ENCODE measurements at places on chromosomes 2 and 18.

DNA sequence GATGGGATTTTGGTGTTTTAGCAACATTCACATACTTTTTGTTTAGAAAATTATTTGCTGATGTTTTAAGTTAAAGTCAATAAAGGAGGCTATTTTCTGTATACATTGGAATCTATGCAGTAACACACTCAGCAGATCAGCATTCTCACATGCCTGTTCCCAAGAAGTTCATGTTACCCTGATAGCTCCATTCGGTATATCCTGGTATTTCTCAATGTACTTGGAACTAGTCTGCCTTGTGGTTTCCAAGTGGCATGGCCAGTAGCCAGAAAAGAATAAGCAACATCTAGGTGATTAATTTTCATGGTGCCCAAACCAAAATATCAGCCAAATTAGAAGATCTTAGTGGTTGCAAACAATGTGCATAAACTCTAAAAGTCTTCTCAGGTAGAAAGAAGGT is 5.2 kb upstream of the NCAPH start:
- peak; percentile 57 for DNase-seq

DNA sequence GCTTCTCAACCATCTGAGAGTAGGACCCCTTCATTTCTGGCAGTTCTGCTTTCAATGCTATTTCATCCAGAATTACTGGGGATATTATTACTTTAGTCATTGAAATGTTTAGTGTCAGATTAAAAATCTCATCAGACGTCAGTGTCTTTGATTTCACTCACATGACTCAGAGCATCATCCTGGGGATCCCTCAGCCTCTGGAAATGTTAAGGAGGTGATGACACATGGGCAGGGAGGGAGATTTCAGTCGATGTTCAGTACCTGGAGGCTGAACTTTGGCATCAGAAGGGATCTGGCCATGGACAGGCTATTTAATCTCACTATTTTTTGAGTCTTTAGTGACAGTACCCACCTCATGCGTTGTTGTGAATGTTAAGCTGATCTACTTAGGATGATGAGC is 39.1 kb downstream of the OSBPL6 start:
- peak; percentile 56 for DNase-seq

- no peak for DNase-seq
Measured at GRCh38 chr2:52686935-52687334, 1080.7 kb upstream of the CHAC2 start.

DNA sequence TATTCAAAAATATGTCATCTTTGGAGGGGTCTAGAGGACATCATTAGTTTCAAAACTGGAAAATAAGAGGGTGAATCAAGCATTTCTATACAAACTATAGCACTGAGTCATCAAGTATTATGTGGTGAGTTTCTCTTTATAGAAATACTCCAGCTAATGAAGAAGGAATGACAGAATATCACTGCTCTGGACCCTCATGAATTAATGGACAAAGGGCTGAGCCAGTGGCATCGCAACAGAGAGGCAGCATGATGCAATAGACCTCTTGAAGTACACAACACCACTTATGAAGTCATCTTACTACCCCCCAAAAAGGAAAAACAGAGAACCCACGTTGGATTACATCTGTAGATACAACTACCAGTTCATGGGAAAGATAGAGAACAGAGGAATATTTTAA is 27.4 kb upstream of the EIF2AK3 start:
- DNase-seq, result peak; percentile 78

GRCh38 chr2:239667431-239667985 is 266.7 kb upstream of the HDAC4 start:
- no peak for DNase-seq

- peak; percentile 7 for DNase-seq
Measured at GRCh38 chr18:1585881-1586488, 681.3 kb downstream of the ADCYAP1 start.

DNA sequence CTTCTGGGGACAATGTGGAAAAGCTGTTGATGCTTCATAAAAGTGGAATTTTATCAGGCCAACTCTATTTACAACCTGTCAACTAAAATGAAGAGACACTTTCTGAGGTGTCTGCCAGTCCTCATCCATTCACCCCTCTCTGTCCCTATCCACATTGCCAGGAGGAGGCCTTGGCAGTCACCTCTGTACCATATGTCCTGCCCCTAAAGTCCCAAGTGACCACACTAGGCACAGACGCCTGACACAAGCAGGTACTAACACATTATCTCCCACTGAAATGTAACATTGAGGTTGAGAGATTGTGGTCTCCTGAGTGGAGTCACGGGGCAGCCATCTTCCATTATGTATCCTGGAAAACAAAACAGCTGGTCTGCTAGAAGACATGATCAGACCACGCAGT is 71.4 kb downstream of the OSBPL1A start:
- no peak for DNase-seq

DNA sequence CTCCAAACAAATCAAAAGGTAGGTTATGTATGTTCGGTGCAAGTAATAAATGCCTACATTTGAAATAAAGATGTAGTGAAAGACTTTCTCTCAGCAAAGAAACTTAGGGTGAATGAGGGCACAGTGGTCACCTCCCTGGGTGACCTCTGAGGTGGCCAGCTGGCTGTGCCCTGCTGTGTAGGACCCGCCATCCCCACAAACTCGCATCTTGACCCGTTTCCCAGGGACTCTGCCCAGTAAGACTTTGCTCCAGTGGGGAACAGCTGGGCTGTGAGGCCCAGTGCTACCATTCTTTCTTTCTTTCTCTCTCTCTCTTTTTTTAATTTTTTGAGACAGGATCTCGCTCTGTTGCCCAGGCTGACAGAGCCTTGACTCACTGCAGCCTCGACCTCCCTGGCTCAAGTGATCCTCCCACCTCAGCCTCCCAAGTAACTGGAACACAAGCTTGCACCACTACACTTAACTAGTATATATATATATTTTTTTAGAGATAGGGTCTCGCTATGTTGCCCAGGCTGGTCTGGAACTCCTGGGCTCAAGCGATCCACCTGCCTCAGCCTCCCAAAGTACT is 8.2 kb upstream of the GAREM2 start:
- DNase-seq, result no peak

- no peak for DNase-seq
Measured at GRCh38 chr2:46836295-46837111, 79.1 kb downstream of the MCFD2 start.

- no peak for DNase-seq
Measured at GRCh38 chr2:209988010-209988409, 14.4 kb upstream of the RPE start.

- DNase-seq, result no peak
Measured at GRCh38 chr2:29892585-29893259, 28.7 kb downstream of the ALK start.

- no peak for DNase-seq
Measured at GRCh38 chr2:100110614-100111000, 31.8 kb downstream of the AFF3 start.

- peak; percentile 51 for DNase-seq
Measured at GRCh38 chr2:175036582-175037018, 31.4 kb upstream of the CHN1 start.

- DNase-seq, result no peak
Measured at GRCh38 chr2:114056294-114057143, 166.6 kb downstream of the ACTR3 start.

DNA sequence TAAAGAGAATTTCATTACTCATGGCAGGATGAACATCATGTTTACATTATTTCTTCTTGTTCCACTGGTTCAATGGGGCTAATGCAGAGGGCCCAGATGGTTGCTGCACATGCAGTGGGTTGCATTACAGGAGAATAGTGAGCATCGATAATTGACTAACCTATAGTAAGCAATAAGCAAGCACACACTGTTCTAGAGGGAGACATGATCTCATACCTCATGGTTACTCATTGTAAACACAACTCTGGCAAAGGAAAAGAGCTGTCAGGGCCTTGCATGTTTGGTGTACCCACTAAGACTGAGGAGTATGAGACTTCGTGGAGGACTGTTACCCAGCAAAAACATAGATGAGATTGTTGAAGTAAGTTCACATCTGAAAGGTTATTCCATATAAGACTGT is 885.6 kb upstream of the VRK2 start:
- DNase-seq, result peak; percentile 85

GRCh38 chr2:128736689-128737545 is 418.2 kb upstream of the HS6ST1 start:
- DNase-seq, result peak; percentile 3

DNA sequence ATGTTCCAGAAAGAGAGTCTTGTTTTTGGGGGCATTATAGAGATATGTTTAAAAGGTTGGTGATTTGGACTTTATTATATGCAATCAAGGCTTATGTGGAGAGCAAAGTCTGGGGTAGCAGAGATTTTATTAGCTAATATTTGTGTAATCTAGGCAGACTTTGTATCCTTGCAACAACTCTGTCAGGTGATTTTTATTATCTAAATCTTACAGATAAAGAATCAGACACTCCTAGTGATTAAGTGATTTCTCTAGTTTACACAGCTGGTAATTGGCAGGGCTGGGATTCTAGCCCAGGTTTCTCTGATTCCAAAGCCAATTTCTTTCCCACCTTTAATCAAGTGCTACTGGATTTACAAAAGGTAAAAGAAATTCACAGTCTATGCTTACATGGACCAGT is 33.3 kb upstream of the NCK2 start:
- no peak for DNase-seq

DNA sequence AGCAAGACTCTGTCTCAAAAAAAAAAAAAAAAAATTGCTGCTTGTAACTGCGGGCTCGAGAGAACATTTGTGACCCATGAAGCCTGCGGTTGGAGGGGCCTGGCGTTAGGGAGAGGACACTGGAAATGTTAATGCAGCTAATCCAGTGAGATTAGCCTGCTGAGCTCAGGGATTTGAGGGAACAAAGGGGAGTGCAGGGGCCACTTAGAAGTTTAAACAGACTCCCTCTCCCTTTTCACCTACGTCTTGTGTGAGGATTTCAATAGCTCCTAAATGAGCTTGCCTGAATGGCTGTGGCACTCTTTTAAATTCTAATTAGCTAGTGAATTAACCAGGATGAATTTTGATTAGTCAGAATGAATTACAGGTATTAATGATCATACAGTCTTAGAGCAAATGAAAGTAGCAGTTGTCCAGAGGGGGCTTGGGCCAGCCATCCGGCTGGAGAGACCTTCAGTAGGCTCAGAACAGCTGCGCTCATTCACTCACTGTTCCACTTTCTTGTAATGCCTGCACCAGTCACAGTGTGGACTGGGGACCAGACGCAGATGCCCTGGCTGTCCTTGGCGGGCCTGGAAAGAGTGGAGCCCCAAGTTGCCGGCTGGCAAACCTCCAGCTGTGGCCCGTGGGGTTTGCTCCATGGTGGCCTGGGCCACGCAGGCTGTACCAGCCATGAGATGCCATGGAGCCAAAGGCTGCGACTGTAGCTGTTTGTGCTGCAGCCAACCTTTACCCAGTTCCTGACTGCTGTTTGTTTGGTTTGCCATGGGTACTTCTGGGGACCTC is 20.8 kb downstream of the LDLRAD4 start:
- DNase-seq, result no peak

DNA sequence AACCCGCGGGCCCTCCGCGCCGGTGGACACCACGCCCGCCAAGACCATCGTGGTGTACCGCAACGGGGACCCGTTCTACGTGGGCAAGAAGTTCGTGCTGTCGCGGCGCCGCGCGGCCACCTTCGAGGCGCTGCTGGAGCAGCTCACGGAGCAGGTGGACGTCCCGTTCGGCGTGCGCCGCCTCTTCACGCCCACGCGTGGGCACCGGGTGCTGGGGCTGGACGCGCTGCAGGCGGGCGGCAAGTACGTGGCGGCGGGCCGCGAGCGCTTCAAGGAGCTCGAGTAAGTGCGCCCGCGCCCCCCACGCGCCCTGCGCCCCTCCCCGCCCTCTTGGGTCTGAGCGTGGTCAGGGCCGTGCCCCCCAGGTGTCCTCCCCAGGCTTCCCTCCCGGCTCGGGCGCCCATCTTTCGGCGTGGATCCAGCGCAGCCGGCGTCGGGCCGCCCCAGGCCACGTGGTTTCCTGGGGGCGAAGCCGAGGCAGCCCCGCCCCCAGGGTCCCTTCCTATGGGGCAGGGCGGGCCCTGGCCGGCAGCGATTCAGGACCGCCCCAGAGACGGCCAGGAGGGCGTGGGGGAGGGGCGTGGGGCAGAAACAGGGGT is 481 bp downstream of the DCDC2C start:
- DNase-seq, result no peak

DNA sequence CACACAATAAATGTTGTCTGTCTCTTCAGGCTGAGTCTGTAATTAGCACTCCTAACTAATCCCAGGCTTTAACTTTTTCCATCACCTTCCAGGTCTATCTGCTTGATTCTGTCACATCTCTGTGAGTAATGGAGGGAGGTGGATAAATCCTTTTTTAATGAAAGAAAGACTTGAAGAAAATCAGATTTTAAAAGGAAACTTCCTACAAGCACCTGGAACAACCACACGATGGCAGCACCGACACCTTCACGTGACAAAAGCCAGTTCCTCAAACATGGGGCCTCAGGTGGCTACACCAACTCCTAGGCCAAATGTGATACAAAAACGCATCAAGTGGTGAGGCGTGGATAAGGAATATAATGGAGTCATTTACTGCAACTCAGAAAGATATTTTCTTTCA is 41.8 kb downstream of the TGFBRAP1 start:
- peak; percentile 17 for DNase-seq

DNA sequence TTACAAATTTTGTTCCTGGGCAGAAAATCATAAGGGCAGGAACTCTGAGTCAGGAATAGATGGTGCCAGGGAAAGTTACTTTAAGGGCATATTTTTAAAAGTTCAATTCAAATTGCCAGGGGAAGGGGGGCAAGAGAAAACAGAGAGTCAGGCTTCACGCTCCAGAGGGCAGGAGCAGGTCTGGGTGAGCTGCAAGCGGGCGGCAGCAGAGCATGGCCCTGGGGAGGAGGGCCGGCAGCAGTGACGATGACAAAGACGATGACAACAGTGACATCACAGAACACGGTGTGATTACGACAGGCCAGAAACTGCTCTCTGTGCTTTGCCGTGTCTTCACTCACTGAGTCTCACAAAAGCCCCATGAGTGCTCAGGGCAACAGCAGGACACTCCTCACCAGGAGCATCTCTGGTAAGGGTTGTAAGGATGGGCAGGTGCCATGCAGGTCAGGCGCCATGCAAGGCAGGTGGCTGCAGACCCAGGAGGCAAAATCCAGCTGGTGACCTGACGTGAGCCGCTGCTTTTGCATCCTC is 23.3 kb downstream of the CHST10 start:
- no peak for DNase-seq

DNA sequence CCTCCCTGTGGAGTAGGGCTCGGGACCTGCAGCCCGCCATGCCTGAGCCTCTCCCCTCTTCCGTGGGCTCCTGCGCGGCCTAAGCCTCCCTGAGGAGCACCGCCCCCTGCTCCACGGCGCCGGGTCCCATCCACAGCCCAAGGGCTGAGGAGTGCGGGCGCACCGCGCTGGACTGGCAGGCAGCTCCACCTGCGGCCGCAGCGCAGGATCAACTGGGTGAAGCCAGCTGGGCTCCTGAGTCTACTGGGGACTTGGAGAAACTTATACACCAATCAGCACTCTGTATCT is 17.8 kb upstream of the ACVR2A start:
- DNase-seq, result no peak

- DNase-seq, result no peak
Measured at GRCh38 chr18:9552191-9552590, 62.2 kb downstream of the PPP4R1 start.

- DNase-seq, result no peak
Measured at GRCh38 chr2:176158855-176159662, 2.0 kb downstream of the HOXD3 start.

GRCh38 chr2:26530696-26531095 is 52.8 kb upstream of the OTOF start:
- no peak for DNase-seq

GRCh38 chr2:216222650-216223352 is 113.7 kb downstream of the XRCC5 start:
- DNase-seq, result peak; percentile 53
